ENCODE measurements at places on chromosomes 13 and 19. TPM values are rescaled to one million over a fixed set of nuclear protein-coding genes. Genes with fewer than 3 reads are reported as not detected.

The SUPT20H gene
- total RNA-seq, result 54.3 TPM

The GSX1 gene
- total RNA-seq, result not detected

The CD209 gene
- not detected for total RNA-seq

The MYO16 gene
- 0.16 TPM for total RNA-seq

The TMPRSS9 gene
- total RNA-seq, result not detected

The EMP3 gene
- 93.3 TPM for total RNA-seq

The ZNF443 gene
- total RNA-seq, result 0.65 TPM

The SIGLEC11 gene
- not detected for total RNA-seq

The SRRM5 gene
- total RNA-seq, result not detected

The SOX1 gene
- total RNA-seq, result not detected

The MEIOSIN gene
- not detected for total RNA-seq

The RASGRP4 gene
- total RNA-seq, result not detected

The FUT6 gene
- not detected for total RNA-seq

The CYSLTR2 gene
- total RNA-seq, result not detected

The JSRP1 gene
- total RNA-seq, result 0.27 TPM

The TMEM238 gene
- total RNA-seq, result not detected

The BIVM gene
- total RNA-seq, result 31.5 TPM

The CYP4F3 gene
- not detected for total RNA-seq

Data from fibroblast of the aortic adventitia (primary cell).